ENCODE measurements at places on chromosomes 6 and 20. TPM values are rescaled to one million over a fixed set of nuclear protein-coding genes. Genes with fewer than 3 reads are reported as not detected.

DNA sequence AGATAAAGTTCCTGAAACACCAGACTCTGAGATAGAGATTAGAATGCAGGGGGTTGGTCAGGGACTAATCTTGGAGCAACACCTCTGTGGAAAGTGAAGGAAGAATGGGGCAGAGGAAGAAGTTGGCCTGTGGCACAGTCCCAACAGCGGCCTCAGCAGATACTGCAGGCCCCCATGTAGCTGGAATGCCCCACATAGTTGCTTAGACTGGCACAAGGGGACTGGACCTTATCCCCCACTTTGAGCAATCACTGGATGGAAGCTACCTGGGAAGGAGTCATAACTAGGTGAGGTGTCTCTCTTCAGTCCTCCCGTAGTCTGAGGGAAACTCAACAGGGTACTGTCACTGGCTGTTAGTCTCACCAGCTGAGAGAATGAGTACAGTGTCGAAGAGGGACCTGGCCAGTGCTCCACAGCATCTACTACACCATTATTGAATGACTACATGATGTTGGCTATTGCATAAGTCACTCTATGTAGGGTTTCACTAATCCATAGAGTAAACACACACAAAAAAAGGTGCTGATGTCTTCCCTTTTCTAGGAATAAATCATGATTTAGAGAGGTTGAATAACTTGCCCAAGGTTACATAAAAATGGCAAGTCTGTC lies 47.5 kb downstream of the ADGRG6 start:
- DNase-seq, result no peak

GRCh38 chr6:143505537-143505936 lies 6.0 kb downstream of the FUCA2 start:
- no peak for DNase-seq

DNA sequence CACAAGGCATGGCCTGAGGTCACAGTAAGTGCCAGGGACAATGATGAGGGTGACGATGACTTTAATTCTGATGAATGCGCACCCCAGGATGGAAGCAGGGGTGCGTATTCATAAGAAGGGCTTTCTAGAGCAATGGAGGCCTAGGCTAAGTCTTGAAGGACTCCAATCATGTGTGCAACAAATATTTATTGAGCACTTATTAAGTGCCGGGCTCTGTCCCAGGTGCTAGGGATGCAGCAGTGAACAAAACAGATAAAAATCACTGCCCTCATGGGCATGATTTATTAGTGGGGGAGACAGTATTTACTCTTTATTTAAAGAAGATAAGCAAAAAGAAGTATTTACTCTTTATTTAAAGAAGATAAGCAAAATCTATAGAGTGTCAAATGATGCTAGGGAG lies 198.2 kb upstream of the KCNG1 start:
- no peak for DNase-seq

GSTA2 gene
- 0.32 TPM for total RNA-seq

DNA sequence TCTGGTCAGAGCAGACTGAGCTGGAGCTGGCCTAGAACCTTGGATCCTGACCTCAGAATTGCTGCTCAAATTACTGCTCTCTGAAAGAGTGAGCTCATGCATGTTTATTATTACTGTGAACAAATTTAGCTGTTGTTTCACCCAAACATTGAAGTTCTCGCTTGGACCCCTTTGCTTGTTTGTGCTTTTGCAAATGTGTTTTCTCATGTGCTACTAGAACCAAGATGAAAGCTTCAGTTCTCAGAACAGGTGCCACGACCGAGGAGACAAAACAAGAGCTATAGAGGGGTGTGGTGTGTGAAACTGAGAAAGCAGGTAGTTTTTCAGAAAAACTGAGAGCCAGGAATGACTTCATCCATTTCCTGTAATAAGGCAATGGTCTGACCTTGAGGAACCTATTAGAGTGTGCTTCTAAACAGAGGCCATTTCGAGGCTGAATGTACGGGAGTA lies 50.0 kb upstream of the ESR1 start:
- DNase-seq, result no peak

DNA sequence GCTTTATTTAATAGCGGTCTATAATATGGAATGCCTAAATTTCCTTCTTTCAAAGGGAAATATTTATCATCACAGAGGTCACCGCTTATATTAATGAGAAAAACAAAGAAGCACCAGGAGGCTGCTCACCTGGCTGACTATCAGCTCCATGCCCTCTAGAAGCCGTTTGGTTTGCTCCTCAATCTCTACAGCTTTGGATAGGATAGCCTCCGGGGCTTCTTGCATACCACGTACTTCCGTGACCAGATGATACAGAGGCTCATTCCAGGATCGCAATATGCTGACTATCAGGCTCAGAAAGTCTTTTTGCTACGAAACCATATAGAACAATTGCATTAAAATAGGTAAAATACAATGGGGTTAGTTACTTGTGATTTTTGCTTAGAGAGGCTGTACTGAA lies 6.8 kb downstream of the PRL start:
- no peak for DNase-seq

GRCh38 chr6:43831191-43831590 lies 61.2 kb downstream of the VEGFA start:
- DNase-seq, result no peak

DNA sequence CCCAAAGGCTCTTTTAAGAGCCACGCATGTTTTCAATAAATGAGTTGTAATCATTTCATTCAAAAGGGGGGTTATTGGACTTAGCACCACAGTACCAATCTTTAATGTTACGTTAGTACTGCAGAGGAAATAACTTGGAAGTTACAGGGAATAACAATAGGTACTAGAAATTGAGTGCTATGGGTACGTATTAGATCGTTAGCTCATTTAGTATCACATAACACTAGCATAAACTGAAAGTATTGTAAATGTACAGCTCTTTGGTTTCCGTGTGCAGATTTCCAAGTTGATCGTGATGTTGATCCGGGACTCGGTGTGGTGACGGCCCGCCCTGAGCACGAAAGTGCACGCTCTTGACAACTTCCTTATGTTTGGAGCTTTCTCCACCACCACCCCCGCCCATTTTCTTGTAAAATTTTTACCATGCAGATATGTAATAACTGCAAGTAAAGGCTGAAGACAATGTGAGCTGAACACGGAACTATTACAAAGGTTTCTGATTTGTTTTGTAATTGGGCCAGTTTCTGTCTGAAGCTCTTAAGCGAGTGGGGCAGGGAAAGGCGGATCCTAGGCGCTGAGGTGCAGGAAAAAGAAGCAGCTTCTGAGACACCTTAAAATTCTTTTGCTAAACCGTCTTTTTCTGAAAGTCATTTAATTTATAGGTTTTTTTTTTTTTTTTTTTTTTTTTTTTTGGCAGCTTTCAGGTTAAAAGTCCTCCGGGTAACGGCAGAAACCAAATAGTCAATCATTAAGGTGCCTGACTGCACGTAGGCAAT lies 71.5 kb downstream of the HFE start:
- peak; percentile 65 for DNase-seq

DNA sequence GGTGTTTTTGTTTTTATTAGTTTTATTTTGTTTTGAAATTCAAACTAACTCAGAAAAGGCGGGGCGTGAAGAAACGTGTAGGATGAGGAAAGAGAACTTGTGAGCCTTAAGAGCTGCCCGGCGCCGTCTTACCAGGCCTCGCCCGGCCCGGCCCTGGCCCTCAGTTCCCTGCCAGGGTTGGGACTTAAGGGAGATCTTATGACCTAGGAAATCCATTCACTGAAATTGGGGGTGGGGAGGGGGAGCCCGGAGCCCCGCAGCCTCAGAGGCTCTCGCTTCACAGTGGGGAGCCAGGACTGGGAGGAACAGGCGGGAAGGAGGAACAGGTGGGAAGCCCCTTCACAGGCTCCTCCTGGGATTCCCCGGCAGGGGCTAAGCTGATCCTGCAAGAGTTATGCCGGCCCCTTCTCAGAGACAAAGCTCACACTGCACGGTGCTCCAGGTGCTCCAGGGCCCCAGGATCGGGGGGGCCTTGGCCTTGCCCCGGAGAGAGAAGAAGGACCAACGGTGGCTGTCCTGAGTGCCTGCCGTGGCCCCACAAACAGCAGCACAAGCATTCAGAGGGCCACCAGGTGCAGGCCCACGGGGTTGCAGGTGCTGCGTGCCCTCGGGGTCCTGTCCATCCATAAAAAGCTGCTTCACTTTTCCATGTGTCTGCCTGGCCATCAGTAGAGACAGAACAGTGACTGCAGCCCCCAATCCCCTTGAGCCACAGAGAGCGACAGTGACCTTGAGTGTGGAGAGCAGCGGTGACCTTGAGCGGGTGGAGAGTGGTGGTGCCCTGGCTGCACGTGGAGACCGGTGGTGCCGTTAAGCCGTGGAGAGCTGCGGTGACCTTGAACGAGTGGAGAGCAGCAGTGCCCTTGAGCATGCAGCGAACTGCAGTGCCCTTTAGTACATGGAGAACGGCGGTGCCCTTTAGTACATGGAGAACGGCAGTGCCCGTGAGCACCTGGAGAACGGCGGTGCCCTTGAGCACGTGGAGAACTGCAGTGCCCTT lies 152.7 kb downstream of the DLL1 start:
- DNase-seq, result no peak

TPD52L2 gene
- 76.4 TPM for total RNA-seq

DNA sequence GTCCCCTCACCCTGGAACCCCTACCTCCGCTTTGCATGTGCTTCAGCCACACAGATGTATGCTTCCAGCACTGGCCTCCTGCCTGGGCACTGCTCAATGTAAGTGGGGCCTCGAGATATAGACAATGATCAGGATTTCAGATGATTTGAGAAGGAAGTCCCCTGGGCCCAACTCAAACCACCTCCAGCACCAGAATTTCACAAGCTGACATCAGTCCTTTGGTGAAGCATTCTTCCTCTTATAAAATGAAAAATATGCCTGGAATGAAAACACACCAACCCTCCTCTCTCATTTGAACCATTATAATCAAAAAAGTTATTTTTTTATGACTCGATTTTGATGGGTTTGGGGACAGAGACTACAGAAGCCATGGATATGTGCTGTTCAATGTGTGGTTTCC lies 48.5 kb downstream of the BTBD3 start:
- no peak for DNase-seq

- DNase-seq, result no peak
These were observed 93.6 kb downstream of the GRM4 start for GRCh38 chr6:34052071-34052825.

GRCh38 chr6:4323322-4323721 lies 187.9 kb upstream of the ECI2 start:
- no peak for DNase-seq

CTCFL gene
- 0.42 TPM for total RNA-seq

DNA sequence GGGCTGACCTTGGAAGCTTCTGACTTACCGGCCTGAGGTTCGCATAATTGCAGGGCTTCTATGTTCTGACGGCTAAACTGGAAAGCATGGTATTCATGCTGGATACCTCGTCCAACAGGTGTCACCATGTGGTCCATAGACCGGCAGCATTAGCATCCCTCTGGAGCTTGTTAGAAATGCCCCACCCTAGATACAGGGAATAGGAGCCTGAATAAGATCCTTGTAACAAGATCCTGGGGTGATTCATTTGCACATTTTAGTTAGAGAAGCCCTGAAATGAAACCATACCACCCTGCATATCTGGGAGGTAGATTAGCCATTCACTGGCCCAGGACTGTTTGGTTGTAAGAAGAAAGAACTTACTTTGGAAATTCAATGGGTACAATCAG lies 77.7 kb downstream of the TMEM170B start:
- DNase-seq, result no peak

DNA sequence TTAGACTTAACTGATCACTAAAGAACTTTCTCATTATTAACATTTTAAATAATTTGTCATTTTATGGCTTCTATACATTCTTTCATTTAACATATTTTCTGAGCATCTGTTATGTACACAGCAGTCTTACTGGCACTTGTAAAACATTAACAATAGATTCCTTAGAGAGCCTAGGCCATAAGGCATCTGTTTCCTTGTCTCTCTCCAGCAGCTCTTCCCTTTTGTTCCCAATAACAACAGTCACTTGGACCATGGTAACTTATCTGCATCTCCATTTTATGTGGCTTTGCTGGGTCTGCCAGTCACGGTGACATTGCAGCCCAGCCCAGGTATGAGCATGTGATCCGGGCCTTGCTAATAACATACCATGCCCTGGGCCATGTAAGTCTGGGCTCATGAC lies 11.7 kb upstream of the TASP1 start:
- DNase-seq, result no peak

RSPH4A gene
- 0.21 TPM for total RNA-seq

GRCh38 chr6:169185692-169186485 lies 67.8 kb downstream of the THBS2 start:
- DNase-seq, result no peak

DNA sequence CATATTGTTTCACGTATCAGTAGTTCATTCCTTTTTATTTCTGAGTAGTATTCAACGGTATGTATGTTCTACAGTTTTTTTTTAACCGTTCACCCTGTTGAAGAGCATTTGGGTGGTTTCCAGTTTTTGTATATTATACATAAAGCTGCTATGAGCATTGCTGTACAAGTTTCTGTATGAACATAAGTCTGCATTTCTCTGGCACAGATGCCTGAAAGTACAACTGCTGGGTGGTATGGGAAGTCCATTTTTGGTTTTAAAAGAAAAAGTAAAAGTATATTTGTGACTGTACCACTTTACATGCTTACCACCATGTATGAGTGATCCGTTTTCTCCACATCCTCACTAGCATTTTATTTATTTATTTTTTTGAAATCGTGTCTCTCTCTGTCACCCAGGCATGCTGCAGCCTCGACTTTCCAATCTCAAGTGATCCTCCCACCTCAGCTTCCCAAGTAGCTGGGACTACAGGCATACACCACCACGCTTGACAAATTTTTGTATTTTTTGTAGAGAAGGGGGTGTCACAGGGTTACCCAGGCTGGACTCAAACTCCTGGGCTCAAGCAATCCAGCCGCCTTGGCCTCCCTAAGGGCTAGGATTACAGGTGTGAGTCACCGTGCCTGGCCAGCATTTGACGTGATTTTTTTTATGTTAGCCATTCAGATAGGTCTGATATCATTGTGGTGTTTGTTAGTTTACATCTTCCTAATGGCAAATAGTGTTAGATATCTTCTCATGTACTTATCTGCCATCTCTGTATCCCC lies 11.0 kb upstream of the SIM1 start:
- no peak for DNase-seq

MAS1 gene
- total RNA-seq, result not detected

TMEM200A gene
- 0.16 TPM for total RNA-seq

TCF21 gene
- total RNA-seq, result 0.16 TPM

ZSCAN23 gene
- total RNA-seq, result 1.9 TPM

- no peak for DNase-seq
These were observed 669.4 kb downstream of the DHX35 start for GRCh38 chr20:39631557-39631956.

DNA sequence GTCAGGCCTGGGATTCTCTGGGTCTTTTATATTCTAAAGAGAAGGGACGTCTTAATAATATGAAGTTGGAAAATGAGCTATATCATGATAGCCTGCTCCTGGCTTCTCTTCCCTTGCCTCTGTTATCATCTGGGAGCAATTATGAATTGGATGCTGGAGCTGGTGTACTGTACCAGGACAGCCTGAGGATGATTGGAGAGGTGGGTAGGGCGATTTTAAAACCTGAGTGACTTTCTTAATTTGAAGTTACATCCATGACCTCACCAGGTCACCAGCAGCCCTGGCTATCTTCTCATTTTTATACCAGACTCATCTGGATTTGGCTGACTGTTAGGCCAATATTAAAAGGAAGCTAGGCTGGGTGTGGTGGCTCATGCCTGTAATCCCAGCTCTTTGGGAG lies 317.6 kb downstream of the CLIC5 start:
- no peak for DNase-seq

GLP1R gene
- total RNA-seq, result not detected

PTCHD4 gene
- total RNA-seq, result 8.4 TPM
